ENCODE measurements at places on chromosomes 1 and 21.

DNA sequence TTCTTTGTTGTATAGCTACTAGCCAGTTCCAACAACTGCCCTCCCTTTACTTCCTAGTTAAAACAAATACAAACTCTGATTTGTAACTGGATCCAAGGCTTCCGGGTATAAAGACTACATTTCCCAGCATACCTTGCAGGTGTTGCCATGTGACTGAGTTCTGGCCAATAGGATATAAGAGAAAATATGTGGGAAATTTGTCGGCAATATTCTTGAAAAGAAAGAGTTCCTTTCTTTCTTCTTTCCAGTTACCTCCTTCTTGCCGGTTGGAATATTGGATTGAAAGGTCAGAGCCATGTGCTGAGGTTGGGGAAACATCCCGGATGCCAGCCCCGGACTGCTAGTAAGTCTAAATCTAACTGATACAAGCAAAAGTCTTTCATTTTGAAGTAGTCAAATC is 23.0 kb upstream of the ZBTB40 start:
- no peak for DNase-seq

GRCh38 chr1:203906932-203907331 is 45.5 kb downstream of the SNRPE start:
- no peak for DNase-seq

DNA sequence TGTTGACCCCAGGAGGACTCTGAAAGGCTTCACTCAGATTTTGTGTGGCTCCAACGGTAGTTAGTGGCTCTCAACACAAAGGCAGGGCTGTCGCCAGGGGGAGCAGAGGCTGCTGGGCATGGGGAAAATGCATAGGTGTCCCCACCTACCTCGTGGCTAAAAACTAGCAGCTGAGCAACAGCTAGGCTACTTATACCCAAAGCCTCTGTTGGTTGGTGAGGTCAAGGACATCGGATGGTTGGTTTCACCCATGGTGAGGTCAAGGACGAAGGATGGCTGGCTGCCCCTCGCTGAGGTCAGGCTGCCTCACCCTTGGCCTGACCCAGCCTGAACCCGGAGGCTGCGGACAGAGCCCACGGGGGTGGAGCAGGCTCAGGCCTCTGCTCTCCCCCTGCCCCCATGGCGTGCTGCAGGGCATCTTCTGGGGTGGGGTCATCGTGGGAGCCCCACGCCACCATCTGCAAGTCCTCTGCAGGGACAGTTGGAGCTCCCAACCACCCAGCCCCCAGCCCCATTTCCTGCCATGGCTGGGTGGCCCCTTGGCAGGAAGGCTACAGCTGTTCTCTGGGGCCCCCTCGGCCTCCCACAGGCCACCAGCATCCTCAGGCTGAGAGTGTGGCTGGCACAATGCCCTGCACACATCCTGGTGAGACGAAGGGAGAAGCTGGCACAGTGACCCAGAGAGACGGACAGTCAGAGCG is 8.5 kb upstream of the GNB1 start:
- DNase-seq, result no peak

GRCh38 chr21:39082656-39083376 is 100.4 kb downstream of the PSMG1 start:
- DNase-seq, result no peak

GRCh38 chr1:47510282-47510811 is 72.5 kb downstream of the FOXD2 start:
- DNase-seq, result no peak

DNA sequence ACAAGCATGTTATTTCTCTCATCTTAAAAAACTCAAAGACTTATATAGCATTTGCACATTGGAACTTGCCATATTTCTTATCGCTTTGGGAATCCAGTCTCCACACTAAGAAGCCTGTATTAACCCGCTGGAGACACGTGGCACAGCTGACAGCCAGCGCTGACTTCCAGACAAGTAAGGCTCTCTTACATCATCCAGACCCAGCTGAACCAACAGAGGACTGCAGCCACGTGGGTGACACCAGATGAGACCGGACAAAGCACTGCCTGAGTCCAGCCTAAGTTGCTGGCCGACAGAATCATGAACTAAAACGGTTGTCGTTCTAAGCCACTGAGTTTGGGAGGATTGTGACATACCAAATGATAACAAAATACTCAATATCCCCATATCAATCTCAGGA is 6.3 kb upstream of the CD247 start:
- no peak for DNase-seq

GRCh38 chr1:188402986-188403385 is 1574.2 kb downstream of the PLA2G4A start:
- no peak for DNase-seq

DNA sequence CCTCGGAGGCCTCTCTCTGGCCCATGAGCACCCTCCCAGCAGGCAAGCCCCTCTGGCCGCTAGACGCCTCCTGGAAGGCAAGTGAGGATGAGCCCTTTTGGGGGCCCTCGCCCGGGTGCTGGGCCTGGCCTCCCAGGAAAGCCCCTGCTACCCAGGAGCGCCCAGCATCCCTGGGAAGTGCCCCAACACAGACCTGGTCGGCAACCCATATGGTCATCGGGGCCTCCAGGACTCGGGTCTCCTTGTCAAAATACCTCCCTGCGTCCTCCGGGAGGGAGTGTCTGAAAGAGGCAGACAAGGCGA is 21.0 kb upstream of the TMEM52 start:
- no peak for DNase-seq

DNA sequence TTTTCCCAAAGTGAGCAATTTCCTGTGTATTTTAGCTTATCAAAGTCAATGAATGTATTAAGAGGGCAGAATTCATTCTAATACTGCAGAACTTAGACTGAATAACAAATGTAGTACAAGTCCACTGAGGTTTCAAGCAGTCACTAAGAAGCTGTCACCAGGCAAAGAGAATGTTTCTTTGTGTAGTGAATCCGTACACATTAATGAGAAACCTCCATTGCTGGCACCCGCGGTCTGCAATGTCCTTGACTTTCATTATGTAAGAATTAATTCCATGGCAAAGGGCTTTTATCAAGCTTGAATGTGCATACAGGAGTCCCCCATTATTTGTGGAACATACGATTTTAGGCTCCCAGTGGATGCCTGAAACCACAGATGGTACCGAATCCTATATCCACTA is 719.5 kb upstream of the TMPRSS15 start:
- DNase-seq, result no peak

- no peak for DNase-seq
Measured at GRCh38 chr1:91608876-91609275, 108.2 kb downstream of the CDC7 start.

- no peak for DNase-seq
Measured at GRCh38 chr1:114009393-114009792, 30.1 kb downstream of the OLFML3 start.

GRCh38 chr1:21323091-21323490 is 32.8 kb upstream of the ECE1 start:
- DNase-seq, result no peak

- no peak for DNase-seq
Measured at GRCh38 chr1:158147401-158147800, 33.3 kb upstream of the CD1D start.

DNA sequence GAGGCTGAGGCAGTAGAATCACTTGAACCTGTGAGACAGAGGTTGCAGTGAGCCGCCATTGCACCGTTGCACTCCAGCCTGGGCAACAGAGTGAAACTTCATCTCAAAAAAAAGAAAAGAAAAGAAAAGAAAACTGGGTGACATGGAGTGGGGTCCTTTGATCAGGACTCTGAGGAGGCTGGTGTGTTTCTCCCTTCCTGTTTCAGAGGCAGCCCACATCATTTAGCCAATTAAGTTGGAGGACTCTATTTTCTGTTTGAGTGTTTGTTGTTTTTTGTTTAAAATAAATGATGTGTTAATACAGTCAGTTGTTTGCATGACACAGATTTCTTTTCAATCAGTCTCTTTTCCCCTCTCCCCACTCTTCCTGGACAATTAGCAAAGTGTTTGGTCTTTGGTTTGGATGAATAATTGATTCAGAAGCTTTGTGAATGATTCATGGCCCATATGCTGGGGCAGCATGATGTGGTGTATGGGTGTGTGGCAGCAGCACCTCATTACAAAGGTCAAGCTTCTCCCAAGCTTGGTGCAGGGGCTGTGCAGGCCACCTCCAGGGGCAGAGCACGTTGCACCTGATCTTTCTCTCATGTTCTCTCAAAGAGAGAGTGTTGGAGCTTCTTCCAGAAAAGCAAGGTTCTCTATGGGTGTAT is 48.8 kb downstream of the CACNA1E start:
- no peak for DNase-seq

DNA sequence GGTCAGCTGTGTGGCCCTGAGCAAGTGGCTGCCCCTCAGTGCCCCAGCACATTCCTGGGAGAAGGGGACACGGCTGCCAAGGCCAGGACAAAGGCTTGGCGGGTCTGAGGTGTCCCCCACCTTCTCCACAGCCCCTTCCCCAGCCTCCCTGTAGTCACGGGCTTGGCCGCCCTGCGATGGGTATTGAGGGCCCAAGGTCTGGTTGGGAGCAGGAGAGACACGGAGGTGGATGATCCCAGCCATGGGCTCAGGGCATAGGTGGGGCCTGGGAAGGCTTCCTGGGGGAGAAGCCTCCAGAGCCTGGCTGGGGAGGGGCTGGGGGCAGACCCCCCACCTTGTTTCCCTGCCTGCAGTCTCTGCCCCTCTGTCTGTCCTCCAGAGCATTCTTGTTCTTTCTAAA is 27.0 kb downstream of the TTC39A start:
- no peak for DNase-seq

- DNase-seq, result no peak
Measured at GRCh38 chr1:226650236-226650841, 88.7 kb downstream of the ITPKB start.

- DNase-seq, result no peak
Measured at GRCh38 chr1:42658877-42659337, 684 bp downstream of the PPIH start.

GRCh38 chr1:69244211-69244610 is 323.5 kb upstream of the LRRC7 start:
- DNase-seq, result no peak

GRCh38 chr1:86846164-86846647 is 67.7 kb downstream of the SELENOF start:
- no peak for DNase-seq

GRCh38 chr1:200771625-200772555 is 33.2 kb downstream of the CAMSAP2 start:
- DNase-seq, result no peak

DNA sequence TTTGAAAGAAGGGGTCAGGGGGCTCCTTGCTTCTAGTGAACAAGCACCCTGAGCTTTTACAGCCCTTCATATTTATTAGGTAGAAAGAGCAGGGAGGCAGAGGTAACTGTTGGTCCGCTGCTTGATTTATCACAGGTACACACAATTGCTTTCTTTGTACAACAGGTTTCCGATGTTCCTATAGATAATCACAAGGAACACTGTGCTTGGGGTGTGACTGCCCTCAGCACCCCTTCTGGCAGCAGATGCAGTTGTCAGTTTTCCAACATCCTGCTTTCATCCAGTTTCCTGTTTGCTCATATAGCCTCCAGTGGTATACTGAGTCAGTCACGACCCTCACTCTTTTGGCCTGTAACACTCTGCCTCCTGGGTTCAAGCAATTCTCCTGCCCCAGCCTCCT is 40.6 kb downstream of the SCP2 start:
- no peak for DNase-seq

DNA sequence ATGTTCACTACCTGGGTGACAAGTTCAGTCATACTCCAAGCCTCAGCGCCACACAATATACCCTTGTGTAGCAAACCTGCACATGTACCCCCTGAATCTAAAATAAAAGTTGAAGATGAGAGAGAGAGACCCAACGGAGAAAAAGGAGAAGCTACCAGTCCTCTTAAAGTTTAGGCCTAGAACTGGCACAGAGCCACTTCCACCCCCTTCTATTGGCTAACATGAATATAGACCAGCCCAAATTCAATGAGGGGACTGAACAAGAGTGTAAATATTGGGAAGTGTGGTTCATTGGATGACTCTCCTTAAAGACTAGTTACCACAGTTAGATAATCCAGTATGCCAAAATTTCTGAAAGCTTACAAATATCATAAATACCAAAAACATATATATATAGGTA is 139.9 kb upstream of the ATP1B1 start:
- no peak for DNase-seq

GRCh38 chr1:185426848-185427247 is 109.8 kb upstream of the IVNS1ABP start:
- peak; percentile 79 for DNase-seq

GRCh38 chr1:167128261-167129227 is 34.7 kb downstream of the STYXL2 start:
- DNase-seq, result no peak

DNA sequence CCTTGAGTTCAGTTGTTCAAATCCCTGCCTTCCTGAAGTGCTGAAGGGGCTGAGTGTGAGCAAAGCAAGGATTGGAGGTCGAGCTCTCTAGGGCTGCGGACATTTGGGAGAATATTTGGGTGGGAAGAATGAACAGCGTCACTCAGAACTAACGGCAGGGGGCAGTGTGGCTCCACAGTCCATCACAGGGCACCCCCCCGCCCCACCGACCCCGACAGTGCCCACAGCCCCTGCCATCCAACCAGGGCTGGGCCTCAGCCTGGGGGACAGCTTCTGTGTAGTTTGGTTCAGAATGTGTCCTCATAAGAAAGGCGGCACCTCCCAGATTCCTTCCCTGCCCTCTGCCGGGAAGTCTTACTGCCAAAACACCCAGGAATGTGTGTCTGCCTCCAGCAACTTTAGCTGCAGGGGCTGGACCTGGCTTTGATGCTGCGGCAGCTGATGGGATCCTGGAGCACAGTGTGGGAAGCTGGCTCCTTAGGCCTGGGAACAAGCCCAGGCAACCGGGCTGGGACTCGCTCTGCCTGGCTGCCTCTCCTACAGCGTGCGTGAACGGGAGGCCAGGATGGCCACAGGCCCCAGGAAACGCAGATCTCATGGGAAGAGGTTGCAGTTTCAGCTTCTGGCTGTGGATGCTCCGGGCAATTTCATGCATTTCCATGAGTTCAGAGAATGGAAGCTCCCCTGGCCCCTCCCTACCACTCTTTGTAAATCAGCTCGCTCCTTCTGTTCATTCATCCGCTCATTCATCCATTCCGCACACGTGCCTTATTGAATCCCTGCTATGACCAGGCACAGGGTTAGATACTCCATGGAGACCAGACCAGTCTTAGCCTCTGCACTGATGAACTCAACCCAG is 104.9 kb upstream of the TMPRSS2 start:
- DNase-seq, result peak; percentile 64

- no peak for DNase-seq
Measured at GRCh38 chr1:69911301-69911801, 294.0 kb downstream of the LRRC40 start.

DNA sequence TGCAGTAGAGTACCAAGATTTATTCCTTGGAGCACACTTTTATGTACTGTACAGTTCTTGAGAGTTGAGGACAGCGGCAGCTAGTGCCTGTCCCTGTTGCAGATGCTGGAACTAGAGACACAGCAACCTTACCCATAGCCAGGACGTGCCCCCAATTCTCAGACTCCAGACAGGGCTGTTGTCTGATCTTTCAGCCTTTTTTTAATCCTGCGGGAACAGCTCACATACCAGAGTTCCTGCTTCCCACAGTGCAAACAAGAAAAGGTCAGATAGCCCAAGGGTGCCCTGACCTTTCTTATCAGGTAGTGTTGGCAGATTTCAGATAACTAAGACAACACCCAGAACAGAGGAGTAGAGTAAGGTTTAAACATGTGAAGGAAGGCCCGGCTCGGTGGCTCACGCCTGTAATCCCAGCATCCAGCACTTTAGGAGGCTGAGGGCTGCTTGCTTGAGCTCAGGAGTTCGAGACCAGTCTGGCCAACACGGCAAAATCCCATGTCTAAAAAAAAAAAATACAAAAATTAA is 78.5 kb downstream of the DOP1B start:
- DNase-seq, result no peak
